Stimulated activated CD8-positive, alpha-beta memory T cell treated with anti-CD3 and anti-CD28 coated beads, Interleukin-7, amount 100 ng/mL, for 24 hours (primary cell): ENCODE measurements at places on chromosomes 13 and 19.

- no peak for DNase-seq
Observed at GRCh38 chr13:80642641-80643040, 301.7 kb upstream of the SPRY2 start.

DNA sequence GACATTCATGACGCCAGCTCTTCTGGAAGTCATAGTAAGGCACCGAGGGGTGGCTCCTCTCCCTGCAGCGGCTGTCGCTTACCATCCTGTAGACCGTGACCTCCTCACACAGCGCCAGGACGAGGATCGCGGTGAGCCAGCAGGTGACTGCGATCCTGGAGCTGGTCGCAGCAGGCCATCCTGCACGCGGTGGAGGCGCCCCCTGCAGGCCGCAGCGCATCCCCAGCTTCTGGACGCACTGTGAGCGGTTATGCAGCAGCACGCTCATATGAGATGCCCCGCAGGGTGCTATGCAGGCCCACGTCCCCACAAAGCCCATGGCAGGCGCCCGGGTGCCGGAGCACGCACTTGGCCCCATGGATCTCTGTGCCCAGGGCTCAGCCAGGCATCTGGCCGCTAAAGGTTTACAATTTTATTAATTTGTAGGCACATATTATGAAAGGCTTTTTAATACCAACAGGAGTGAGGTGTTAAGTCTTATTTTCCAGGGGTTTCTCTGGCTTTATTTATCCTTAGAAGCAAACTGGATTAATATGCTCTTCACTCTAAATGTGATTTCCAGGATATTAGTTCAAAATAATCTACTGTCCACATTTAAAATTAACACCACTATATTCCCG, 35.6 kb upstream of the PSPC1 start:
- peak; percentile 16 for DNase-seq

DNA sequence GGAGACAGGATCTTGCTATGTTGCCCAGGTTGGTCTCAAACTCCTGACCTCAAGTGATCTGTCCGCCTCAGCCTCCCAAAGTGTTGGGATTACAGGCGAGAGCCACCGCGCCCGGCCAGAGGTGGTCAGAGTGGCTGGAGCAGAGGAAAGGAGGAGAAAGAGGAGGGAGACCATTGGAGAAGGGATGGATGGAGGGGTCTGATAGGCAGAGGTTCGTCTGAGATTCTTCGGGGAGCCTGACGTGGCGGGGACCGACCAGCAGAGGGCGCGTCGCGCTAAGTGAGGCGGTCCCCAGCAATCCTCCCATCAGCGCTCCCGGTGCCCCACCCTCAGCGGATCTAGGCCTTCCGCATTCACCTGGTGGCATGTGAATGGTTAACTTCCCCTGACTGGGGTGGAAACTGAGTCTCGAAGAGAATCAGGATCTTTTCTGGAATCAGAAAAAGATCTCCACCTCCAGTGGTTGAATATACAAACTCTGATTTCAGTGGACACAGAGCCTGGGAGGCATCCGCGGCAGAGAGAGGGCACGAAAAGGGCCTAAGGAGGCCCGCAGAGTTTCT, 8.8 kb downstream of the GTPBP3 start:
- DNase-seq: peak; percentile 61

- no peak for DNase-seq
Observed at GRCh38 chr19:39599116-39599515, 3.2 kb upstream of the LGALS13 start.

DNA sequence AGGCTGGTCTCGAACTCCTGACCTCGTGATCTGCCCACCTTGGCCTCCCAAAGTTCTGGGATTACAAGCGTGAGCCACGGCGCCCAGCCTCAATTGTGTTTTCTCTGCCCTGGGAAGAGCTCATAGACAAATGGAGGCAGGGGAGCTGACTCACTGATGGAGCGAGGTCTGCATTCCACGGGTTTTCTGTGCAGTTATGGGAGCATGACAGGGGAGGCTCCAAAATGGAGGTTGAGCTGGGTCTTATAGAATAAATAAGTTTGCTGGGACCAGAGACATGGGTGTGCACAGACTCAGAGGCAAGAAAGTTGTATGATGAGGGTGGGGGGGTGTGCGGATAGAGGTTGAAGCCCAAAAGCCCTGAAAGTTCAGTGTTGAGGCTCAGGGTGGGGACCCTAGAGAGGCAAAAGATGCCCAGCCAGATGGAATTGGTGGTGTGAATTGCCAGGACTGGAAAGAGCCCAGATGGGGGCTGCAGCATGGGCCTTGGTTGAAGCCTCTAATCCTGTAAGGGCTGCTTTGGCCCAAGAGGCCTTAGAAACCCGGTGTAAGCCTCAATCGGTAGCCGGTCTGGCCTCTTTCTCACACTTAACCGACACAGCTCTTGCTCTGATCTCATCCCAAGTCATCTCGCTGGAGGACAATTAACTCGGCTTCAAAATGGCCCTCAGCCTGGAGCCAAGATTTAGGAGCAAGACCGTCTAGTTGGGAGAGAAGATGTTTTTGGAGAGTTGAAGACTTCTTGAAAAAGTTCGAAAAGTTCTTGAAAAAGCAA, 1.9 kb downstream of the TPM4 start:
- DNase-seq: no peak

GRCh38 chr13:96822895-96823294, 171.4 kb downstream of the OXGR1 start:
- no peak for DNase-seq

GRCh38 chr13:30499338-30499737, 33.6 kb upstream of the HMGB1 start:
- DNase-seq: no peak

- DNase-seq: no peak
Observed at GRCh38 chr19:1098177-1099051, 3.2 kb upstream of the POLR2E start.

DNA sequence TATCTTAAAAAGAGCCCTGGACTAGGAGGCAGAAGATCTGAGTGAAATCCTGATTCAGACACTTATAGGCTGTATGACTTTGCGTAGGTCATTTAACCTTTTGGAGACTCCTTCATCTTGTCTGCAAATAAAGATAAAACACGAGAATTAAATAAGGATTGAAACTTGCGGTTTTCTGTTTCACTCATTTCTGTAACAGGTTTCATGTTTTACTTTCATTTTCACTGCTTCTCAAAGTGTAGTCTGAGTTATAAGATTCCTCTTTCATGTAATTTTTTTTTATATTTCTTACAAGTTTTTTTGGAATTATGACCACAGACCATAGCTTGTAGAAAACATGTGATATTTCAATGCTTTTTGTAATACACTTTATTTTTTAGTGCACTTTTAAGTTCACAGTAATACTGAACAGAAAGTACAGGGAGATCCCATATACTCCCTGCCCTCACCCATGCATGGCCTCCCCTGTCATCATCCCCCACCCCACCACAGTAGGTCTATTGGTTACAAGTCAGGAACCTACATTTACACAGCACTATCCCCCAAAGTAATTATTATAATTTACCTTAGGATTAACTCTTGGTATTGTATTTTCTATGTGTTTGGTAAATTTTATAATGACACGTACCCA, 174.6 kb downstream of the ITGBL1 start:
- peak; percentile 4 for DNase-seq

DNA sequence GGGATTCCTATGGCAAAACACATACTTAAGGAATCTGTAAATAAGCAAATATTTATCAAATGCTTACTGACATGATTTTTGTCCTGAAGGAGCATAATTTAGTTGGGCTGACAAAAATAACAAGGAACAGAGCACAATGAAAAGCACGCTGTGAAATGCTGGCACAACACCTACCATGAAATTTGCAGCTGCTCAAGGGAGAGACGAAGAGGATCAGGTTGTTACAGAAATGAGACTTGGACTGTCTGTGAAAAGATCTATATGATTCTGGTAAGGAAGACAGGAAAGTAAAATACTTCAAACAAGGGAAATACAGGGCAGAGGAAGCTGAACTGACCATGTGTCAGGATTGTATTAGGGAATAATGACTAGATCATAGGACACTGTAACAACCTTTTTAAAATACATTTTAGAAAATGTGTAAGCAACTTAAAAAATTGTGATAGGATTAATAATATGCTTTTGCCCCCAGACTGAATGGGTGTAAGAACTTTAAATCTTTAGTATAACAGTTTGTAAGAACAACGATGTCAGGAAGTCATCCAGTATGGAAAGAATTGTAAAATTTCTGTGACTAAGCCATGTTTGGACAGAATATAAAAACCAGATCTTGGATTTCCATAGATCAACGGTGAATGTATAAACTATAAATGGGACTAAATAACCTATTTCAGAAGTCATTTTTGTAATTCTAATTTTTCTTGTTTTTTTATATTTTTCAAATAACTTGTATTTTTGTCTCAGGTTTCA, 1556.0 kb downstream of the EFNB2 start:
- no peak for DNase-seq

DNA sequence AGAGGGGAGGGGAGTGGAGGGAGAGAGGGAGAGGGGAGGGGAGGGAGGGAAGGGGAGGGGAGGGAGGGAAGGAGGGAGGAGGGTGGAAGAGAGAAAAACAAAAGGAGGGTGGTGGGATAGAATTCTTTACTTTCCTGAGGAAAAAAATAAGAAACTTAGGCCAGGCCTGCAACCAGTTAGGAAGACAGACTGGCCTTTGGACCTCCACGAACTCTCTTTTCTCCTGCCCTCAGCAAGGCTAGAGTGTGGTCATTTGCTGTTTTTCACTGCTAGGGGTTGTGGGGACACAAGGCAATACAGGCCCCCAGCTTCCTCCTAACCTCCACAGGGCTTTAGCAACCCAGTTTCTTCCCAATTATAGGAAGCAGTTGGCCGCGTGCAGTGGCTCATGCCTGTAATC, 4.2 kb downstream of the CCDC8 start:
- no peak for DNase-seq

DNA sequence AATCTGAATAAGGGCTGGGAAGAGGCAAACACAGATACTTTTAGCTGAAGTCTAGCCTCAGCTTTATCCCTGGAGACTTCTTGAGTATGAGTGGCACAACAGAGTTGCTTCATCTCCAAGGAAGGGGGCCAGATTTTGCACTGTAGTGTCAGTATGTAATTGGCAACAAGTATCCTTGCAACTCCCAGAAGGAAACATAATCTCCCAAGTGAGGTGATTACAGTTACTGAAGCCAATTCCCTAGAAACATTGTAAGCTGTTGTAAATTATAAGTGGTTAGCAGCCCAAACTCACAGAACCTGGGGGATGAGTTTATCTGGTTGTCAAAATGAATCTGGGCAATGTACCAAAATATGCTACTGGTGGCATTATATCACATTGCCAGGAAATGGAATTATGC, 2065.7 kb upstream of the PCDH20 start:
- no peak for DNase-seq

DNA sequence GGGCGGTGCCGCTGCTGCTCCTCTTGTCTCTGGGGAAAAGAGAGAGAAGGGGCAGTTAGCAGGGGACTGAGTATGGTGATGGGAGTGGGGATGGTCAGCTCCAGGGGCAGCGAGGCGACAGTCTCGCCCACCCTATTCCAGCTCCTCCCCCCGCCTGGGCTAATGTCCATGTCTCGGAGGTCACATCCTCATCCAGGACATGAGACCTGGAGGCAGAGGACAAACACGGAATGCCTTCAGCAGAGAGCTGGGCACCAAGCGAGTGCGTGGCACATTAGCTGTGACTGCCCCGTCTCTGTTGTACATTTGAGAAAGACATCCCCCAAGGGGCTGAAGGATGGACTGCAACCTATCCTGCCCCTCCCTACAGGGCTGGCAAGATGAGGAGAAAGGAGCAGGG, 9.1 kb downstream of the BBC3 start:
- no peak for DNase-seq

DNA sequence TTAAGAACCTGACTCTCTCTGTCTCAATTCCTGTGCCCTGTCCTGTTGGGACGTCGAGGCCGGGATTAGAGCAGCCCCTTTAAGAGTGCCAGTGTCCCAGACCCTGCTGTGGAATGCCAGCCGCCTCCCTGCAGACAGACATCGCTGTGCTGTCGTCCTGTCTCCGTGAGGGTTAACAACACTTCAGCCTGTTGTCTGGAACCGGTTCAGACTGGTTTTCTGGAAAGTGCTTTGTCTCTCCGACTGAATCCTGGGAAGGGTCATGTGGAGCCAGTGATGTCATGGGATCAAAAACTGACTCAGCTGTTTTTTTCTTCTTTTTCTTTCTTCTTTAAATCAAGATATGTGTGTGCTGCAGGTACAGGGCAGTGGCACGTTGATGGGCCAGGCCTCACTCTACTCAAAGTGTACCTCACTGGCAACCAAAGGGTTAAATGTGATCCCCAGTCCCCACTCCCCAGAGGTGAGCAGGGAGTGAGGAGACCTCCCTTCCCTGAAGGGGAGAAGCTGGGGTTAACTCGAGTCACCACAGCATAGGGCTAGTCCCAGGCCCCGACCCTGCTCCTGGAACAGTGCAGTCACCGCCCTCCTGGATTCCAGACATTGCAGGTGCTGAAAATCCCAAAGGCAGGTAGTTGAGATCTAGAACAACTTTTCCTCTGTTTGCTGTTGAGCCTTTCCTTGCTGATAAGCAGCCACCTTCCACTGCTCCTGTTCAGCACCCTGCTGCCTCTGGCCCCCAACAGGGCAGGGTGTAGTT, 50.8 kb downstream of the TSSK6 start:
- DNase-seq: no peak

- no peak for DNase-seq
Observed at GRCh38 chr19:54633401-54633800, 3.1 kb downstream of the LILRB1 start.

DNA sequence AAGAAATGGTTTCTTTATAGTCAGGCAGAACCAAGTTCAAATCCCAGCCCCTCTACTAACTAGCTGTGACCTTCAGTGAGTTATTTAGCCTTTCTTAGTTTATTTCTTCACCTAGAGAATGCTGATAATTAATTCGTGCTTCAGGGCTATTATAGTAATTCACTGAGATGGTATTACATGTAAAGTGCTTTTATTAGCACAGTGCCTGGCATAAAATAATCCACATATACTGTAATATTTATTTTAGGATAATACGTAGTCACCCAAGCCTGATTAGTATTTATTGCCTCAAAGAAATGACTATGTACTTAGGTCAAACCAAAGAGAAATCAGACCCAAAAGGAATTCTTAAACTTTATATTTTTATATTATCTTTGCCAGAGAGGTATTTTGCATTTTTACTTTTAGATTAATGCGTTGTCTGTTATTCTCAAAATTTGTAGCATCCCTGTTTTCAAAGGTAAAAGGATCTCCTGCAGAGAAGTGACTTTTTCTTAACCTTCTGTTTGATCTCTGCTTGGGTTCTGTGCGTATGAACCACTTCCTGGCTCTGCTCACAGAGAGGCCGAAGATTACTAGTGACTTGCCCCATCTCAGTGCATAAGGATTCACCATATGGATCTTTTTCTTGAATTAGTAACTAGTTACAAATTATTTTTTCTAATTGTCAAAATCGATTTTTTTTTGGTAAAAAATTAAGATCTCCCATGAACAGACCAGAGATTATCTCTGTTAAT, 19.7 kb downstream of the UBAC2 start:
- DNase-seq: no peak

GRCh38 chr19:13981467-13981866, 24.7 kb downstream of the RFX1 start:
- DNase-seq: no peak

GRCh38 chr19:49595819-49596404, 4.9 kb downstream of the PRR12 start:
- no peak for DNase-seq

GRCh38 chr13:31625115-31625514, 114.2 kb upstream of the RXFP2 start:
- no peak for DNase-seq
